Muscle of leg (tissue), 16 donors: ENCODE measurements at places on chromosomes 4 and X. TPM values are rescaled to one million over a fixed set of nuclear protein-coding genes. Genes with fewer than 3 reads are reported as not detected.

The ATP2B3 gene
- 0.18 TPM for total RNA-seq

The SRPX gene
- 47.4 TPM for total RNA-seq

The MSMO1 gene
- total RNA-seq: 24.6 TPM

The ABLIM2 gene
- total RNA-seq: 3.1 TPM

The ZBTB33 gene
- total RNA-seq: 12.7 TPM

The AVPR2 gene
- total RNA-seq: 0.84 TPM

The CWH43 gene
- total RNA-seq: not detected

The TIMM17B gene
- total RNA-seq: 33.7 TPM

The GPRASP2 gene
- 27.9 TPM for total RNA-seq

The NUP54 gene
- total RNA-seq: 45.7 TPM

The MTMR8 gene
- 2.0 TPM for total RNA-seq

The F8A2 gene
- not detected for total RNA-seq

The NKX6-1 gene
- not detected for total RNA-seq
